Posterior vena cava (tissue), 2 donors: ENCODE measurements at places on chromosomes 2 and 18. TPM values are rescaled to one million over a fixed set of nuclear protein-coding genes. Genes with fewer than 3 reads are reported as not detected.
A peak's percentile ranks its signal among the peaks of the same experiment; 100 is the strongest.

Gene KLHL30
- 9.6 TPM for total RNA-seq

DNA sequence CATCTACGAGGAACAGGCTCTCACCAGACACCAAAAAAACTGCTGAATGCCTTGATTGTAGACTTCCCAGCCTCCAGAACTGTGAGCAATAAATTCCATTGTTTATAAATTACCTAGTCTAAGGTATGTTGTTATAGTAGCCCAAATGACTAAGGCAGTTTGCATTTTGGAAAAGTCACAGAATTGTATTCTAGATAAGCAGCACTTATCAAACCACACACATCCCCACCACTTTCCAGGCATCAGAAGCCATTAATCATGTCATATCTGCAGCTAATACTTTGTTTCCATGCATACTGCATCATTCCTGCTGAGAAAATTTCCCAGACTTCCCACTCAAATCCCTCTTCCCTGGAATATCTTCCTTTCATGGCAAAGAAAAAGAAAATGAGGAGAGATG is 187.2 kb downstream of the INO80D start:
- DNase-seq, result no peak

DNA sequence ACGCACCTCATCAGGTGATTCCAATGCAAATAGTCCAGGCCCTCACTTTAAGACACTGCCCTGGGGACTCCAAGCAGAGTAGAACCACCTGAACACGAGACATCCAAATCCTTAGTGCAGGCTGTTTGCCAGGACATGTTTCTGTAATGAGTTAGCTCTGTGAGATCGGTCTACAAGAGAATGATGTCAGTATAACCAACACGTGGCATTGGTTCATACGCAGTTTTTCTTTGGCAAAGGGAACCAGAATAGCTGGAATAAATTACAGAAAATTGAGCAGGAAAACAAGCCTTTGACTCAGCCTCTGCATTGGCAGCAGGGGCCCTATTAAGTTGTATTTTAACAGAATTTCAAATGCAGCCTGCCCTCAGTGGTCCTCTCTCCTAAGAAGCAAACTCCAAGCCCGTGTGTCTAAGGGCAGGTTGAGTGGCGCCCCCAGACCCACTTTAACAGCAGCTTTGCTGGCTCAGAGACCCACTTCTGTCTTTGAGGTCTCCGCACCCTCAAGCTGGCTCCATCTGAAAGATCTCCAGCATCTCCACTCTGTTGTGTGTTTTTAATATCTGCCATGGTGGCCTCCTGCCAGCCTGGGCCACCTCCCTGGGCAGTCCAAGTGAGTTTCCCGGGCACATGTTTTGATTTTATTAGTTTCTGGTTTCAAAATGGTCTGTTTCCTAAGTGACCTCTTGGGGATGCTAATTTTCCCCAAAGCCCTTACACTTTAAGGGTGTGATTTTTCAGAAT is 61.3 kb downstream of the ALPK2 start:
- no peak for DNase-seq

DNA sequence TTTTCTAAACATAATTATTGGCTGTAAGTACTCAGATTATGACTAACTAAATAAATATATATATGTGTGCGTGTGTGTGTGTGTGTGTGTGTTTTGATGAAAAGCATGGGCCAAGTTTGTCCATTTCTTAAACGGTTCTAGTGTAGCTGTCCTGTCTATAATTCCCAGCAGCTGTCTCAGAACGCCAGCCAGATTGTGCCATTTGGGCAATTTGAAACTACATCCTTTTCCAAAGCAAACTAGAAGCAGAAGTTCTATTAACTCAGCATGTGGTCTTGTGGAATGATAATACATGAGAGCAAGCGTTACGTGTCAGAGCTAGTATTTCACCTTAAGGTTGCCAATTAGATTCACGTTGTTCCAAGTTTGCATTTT is 1.7 kb downstream of the ARHGAP28 start:
- DNase-seq, result no peak

DNA sequence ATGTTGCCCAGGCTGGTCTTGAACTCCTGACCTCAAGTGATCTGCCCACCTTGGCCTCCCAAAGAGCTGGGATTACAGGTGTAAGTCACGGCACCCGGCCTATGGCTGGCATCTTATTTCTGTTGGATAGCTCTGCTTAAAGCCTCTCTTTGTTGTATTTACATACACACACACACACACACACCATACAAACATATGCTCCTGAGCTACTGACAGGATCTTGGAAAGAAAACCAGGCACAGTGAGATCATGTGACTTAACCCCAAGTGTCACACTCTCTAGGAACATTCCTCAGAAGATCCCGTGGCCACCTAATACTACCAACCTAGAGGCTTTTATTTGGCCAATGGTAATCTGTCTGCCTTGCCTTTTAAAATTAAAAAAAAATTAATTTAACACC is 85.1 kb upstream of the HAAO start:
- no peak for DNase-seq

GRCh38 chr2:95068256-95068655 is 42.7 kb downstream of the MAL start:
- DNase-seq, result no peak

DNA sequence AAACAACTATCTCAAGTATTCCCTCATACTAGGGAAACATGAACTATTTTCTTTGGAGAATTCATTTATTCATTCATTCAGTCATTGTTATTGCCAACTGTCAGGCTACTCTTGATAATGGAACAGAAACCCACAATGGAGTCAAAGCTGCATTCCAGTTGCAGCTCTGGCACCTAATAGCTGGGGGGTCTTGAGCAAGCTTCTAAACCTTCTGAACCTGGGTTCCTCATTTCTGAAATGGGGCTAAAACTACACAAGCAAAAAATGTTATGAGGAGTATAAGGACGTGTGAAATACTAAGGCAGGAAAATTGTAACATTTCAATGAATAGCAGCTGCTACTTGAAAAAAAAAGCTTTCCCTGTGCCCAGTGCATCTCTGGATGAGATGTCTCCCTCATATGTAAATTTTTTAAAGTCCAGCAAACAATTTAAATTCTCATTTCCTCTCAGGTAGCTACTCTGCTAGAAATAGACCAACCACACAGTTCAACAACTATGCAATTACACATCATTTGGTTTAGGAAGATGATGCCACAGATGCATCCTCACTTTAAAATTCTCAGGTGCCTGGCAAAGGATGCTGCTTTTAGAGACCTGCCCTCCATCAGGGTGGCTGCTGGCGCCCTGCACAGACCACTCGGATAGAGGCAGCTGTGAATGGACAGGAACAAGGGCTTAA is 38.5 kb downstream of the SPRED2 start:
- no peak for DNase-seq

DNA sequence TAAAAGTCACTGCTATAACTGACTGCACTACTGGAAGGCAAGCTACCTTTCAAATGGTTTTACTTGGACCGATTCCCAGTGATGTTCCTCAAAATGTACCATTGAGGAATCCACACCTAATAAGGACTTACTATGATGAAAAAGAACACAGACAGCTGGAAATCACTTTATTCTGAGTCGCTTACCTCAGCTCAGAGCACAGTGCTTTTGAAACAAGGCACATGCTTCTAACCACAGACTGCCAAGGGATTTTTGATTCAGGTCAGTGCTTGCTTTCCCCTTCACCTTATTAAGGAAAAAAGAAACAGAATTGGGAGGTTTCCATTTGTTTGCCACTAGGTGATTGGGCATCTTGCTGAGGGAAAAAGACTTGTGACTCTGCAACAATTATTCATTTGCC is 707.5 kb upstream of the FSHR start:
- DNase-seq, result no peak

DNA sequence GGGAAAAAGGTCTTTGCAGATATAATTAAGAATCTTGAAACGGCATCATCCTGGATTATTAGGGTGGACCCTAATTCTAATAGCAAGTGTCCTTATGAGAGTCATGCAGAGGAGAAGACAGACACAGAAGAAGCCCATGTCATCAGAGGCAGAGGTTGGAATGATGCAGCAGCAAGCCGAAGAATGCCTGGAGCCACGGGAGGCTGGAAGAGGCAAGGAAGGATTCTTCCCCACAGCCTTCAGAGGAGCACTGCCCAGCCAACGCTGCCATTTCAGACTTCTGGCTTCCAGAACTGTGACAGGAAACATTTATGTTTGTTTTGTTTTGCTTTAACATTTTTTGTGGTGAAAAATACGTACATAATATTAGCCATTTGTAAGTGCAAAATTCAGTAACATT is 72.3 kb downstream of the MCFD2 start:
- peak; percentile 25 for DNase-seq

DNA sequence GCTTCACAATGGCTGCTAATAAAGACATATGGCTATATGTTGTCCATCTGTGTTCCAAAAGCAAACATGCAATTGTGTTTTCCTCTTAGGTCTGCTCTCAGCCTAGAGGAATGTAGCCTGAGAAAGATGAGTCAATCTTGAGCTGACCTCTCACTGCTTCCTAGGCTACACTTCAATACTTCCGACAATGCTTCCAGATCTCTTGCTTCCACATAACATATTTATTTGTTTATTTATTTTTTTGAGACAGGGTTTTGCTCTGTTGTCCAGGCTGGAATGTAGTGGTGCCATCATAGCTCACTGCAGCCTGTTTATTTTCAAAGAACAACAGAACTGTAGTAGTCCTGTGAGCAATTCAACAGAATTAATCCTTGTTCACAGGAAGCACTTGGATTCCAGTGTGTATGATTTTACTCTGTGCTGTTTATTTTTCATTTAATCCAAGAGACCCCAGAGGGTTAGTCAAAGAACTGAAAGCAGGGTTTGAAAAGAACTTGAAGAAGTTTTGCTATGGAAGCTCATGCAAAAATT is 437.9 kb downstream of the TXNL1 start:
- DNase-seq, result no peak

GRCh38 chr2:96273763-96274162 is 7.7 kb downstream of the CIAO1 start:
- peak; percentile 13 for DNase-seq

- DNase-seq, result peak; percentile 88
Measured at GRCh38 chr2:43073401-43073825, 153.0 kb downstream of the ZFP36L2 start.

- DNase-seq, result no peak
Measured at GRCh38 chr2:70381235-70381634, 79.4 kb upstream of the FAM136A start.
